ENCODE measurements at places on chromosomes 2 and 18. TPM values are rescaled to one million over a fixed set of nuclear protein-coding genes. Genes with fewer than 3 reads are reported as not detected.

DNA sequence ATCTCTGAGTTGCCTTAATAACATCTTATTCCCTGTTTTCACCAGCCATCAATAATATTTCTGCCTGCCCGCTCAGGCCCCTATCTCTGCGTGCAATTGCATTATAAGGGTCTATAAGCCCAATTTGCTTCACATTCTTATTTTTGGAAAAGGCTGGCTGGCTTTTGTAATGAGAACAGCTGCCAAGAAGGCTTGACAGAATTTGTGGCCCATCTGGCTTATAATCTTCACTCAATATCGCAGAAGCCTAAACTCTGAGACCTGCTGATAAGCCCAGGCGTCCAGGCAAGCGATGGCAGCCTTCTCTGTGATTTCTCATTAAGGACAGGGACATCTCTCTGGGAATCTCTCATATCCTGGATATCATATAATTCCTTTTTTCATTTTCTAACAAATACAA, 1618.6 kb upstream of the CELF4 start:
- DNase-seq, result no peak

DNA sequence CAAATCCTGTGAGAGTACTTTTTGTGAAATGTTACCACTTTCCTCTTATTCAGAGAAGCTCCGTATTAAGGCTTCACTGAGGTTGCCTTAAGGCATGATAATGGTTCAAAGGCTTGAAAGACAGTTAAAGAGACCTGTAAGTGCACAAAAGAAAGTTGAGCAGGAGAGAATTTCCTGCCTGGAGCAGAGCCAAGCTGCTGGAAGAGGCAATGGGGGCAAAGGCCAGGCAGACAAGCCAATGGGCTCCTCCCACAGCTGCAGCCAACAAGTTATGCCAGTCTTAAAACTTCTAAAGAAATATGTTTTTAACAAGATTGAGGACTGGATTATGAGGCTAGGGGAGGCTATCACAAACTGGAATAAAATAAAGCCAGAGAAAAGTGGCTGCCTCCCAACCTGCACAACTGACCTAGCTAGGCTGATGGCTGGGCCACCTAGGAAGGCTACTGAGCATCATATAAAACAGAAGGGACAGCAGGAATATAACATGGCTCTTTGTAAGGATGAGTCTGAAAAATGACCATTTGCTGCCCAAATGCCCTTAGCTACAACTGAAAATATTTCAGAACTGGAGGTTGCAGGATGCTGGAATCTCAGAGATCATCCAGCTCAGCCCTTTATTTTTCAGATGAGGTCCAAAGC, 2.1 kb downstream of the IL1B start:
- DNase-seq, result peak; percentile 52

DNA sequence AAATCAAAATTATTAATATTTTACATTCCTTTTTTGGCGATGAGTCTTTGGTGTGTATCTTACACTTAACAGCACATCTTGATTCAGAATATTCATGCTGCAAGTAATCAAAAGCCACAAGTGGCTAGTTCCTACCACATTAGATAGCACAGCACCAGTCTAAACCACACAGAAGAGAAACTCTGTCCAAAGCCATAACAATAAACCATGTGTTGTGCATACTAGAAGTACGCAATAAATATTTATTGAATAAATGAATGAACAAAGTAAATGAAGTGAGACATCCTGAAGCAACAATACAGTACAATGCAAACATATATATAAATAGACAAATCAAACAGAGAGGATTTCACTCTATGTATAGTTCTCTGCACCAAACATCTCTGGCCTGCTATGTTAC, 287.3 kb downstream of the EXOC6B start:
- no peak for DNase-seq

DNA sequence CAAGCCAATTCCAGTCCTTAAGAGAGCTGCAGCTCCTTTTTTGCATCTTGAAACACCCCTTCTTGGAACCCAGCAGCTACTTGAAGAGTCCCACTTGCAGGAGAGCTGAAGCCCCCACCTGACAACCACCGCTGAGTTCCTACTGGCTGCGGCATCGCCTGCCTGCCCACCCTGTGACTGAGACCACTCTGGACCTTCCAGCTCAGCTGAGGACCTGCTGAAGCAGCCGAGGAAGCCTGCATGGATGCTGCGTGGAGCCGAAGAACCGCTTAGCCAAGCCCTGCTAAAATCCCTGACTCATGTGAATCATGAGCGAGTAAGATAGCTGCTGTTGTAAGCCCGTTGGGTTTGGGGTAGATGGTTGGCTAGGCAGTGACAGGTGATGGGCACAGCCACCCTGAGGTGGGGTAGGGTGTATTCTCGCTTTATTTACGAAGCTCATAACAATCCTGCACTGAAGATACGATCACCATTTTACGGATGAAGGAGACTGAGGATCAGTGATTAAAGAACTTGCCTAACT, 78.4 kb downstream of the INHBB start:
- DNase-seq, result no peak

GRCh38 chr2:51387235-51387634, 355.3 kb upstream of the NRXN1 start:
- no peak for DNase-seq

- no peak for DNase-seq
Measured at GRCh38 chr18:47883771-47884413, 46.6 kb downstream of the SMAD2 start.

Gene FAP
- 1.3 TPM for total RNA-seq

Gene SOWAHC
- 6.0 TPM for total RNA-seq

Gene AUP1
- 84.3 TPM for total RNA-seq

Gene CFAP53
- total RNA-seq, result 0.13 TPM
